ENCODE measurements at places on chromosomes 1 and 21. TPM values are rescaled to one million over a fixed set of nuclear protein-coding genes. Genes with fewer than 3 reads are reported as not detected.

The CFHR3 gene
- not detected for total RNA-seq

The MMP23B gene
- total RNA-seq: 6.1 TPM

The MROH9 gene
- total RNA-seq: not detected

The KRTAP13-2 gene
- total RNA-seq: not detected

The RGL1 gene
- total RNA-seq: 3.7 TPM

The THEM5 gene
- total RNA-seq: not detected

The NUP210L gene
- 0.24 TPM for total RNA-seq

The SLAMF9 gene
- total RNA-seq: not detected

The SSX2IP gene
- 10.0 TPM for total RNA-seq

The ADORA3 gene
- not detected for total RNA-seq

The GUCA2B gene
- total RNA-seq: not detected

The RNU1-3 gene
- 1,591 TPM for total RNA-seq

The RGS8 gene
- total RNA-seq: not detected

The TMED5 gene
- 88.5 TPM for total RNA-seq

The L1TD1 gene
- not detected for total RNA-seq

The SPRR1A gene
- total RNA-seq: not detected

The RGS13 gene
- 0.64 TPM for total RNA-seq

The FCRL1 gene
- total RNA-seq: not detected

The KMO gene
- not detected for total RNA-seq

The RNU1-2 gene
- 3,879 TPM for total RNA-seq

The NUAK2 gene
- 1.0 TPM for total RNA-seq

The SPAG17 gene
- not detected for total RNA-seq

The TTC22 gene
- total RNA-seq: 2.1 TPM

The PINK1 gene
- total RNA-seq: 3.8 TPM

The FMO2 gene
- not detected for total RNA-seq

The CFH gene
- total RNA-seq: 9.4 TPM

The OR2L3 gene
- not detected for total RNA-seq

The HMCN1 gene
- total RNA-seq: 1.1 TPM

The COL16A1 gene
- 0.73 TPM for total RNA-seq

The OR14I1 gene
- not detected for total RNA-seq

The SLC26A9 gene
- total RNA-seq: not detected

The HES3 gene
- total RNA-seq: not detected

The ECM1 gene
- 1.2 TPM for total RNA-seq

The FOXO6 gene
- not detected for total RNA-seq

The CBS gene
- 6.8 TPM for total RNA-seq

The VHLL gene
- not detected for total RNA-seq

The ALX3 gene
- total RNA-seq: not detected

The FAM72D gene
- 10.1 TPM for total RNA-seq

The RSPO1 gene
- total RNA-seq: not detected

The ZBTB37 gene
- total RNA-seq: 19.7 TPM

The SHE gene
- 0.19 TPM for total RNA-seq
